HuH-7.5 (cell line): ENCODE measurements at places on chromosomes 13 and 19.

DNA sequence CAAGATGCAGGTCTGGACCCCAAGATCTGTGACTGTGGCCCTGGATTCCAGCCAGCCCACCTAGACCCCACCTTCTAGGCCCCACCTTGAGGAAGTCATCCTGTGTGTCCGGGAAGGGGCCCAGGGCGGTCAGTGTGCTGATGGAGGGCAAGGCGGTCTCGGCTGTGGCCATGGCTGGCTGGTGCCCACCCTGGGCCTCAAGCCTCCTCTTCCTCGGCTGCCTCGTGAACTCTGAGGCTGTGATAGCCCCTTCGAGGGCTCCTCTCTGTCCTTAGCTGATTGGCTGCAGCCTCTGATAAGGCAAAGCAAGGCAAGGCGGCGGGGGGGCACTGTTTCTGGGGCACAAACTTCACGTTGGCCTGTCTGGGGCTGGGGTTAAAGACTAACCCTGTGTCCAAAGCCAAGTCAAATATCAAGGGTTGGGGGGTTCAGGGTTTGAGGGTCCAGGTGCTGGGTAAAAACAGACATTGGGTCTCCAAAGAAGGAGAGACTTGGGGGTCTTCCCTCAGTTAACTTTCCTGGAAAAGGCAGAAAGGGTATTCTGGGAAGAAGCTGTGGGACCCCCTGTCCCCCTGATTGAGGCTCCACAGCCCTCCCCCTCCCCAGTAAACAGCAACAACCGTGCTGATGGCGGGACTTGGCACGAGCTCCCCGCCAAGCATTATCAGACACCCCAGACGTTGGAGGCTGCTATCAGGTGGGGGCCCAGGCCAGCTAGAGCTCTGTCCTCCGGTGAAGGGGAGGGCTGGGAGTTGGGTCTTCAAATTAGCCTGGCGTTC, at the start of gene KLF1:
Gene KLF1 (minus strand): TSS at position 233 of the 779 bp plus-strand sequence. CDS start 61 bp downstream, at position 172.
- no peak for DNase-seq

DNA sequence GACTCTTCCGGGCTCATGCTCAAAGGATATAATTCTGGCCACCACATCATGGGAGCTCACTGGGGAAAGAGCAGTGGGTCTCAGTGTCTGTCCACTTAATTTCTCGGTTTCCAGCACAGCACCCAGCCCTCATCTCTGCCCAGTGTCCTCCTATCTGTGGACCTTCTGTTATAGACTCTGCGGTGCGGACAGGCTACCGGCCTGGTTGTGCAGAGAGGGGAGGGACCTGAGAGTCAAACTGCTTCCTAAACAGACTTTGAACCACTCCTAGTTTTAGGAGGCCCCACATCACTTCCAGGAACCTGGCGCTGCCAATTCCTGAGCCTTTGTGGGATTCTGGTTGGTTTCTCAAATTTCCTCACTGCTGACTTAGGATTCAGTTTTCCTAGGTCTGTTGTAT, 59.8 kb upstream of the MED4 start:
- DNase-seq, result no peak

DNA sequence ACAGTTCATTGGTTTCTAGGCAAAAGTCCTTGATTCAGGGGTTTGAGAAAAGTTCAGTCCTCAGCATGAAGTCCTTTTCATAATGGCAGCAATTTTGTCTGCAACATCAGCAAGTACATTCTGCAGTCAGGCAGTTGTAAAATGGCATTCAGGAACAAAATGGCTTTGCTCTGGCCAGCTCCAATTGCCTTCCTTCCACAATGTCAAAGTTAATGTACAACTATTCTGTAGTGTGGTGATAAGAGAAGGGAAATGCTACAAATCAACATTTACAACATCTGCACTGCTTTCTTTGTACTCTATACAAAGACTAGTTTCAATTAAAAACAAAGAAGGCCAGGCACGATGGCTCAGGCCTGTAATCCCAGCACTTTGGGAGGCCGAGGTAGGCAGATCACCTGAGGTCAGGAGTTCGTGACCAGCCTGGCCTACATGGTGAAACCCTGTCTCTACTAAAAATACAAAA, 1.8 kb upstream of the NEK3 start:
- no peak for DNase-seq

DNA sequence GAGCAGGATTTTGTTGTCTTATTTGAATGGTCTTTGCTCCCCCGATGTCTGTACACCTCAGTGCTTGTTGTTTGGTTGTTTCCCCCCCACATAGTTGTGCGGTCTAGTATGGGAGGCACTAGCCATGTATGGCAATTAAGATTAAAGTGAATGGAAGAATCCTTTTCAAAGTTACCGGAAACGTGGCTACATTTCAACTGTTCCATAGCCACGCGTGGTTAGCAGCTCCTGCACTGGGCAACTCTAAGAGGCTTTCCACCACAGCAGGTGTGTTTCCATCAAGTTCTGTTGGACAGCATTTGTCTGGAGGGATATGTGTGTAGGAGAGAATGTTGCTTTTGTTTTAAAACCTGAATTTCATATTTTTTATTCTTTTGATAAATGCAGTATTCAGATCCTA, 247.3 kb downstream of the GGACT start:
- DNase-seq, result no peak

DNA sequence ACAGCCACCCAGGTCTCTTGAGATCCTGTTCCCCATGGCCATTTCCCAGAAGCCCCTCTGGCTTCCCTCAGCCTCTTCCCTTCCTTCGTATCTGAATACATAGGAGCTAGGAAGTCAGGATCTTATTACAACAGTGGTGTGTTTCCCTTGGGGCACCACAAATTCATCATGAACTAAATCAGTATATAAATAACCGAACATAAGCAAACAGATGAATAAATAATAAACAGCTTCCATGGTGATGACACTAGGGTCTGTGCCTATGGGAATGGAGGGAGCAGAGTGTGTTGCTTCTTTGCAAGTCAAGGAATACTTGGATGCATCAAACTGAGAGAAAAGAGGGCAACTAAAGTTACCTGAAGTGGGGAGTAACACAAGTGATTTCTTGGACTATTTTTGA, 527.6 kb downstream of the LMO7 start:
- no peak for DNase-seq

GRCh38 chr19:46378268-46378667, 31.4 kb downstream of the PPP5C start:
- no peak for DNase-seq

GRCh38 chr13:23934520-23934919, 37.2 kb upstream of the C1QTNF9B start:
- DNase-seq, result no peak
